ENCODE measurements at places on chromosomes 1 and 21. TPM values are rescaled to one million over a fixed set of nuclear protein-coding genes. Genes with fewer than 3 reads are reported as not detected.

TNFRSF1B gene
- 47.1 TPM for total RNA-seq

CLCA1 gene
- total RNA-seq: not detected

HES3 gene
- not detected for total RNA-seq

RAB3B gene
- 0.72 TPM for total RNA-seq

BRDT gene
- not detected for total RNA-seq

F11R gene
- 117 TPM for total RNA-seq

DNA sequence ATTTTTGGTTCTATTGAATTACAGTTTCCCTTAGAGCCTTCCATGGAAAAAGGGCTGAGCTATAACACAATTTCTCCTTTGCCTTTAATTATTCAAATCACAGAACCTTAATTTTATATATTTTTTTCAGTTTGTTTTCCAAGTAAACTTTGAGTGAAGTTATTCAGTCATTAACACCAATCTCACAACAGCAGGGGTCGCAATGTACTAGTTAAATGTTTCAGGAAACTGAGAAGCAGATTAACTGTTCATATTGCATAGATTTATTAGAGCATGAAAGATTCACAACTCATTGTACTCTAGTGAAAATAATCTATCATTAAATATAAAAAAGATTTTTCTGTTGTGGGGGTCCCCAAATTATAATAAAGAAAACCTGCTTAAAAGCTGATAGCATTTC is 64.1 kb downstream of the KIFAP3 start:
- H3K27ac ChIP-seq: no peak overlapping the region
- no peaks in the 10 kb centered on the region for H3K4me1 ChIP-seq
- H3K4me3 ChIP-seq: no peak overlapping the region
- H3K27me3 ChIP-seq: no peaks in the 10 kb centered on the region
- no peaks in the 10 kb centered on the region for H3K36me3 ChIP-seq

GRCh38 chr21:40512590-40512989 is 334.4 kb downstream of the DSCAM start:
- H3K4me3 ChIP-seq: no peak overlapping the region
- no peak overlapping the region for H3K27ac ChIP-seq
- H3K4me1 ChIP-seq: no peaks in the 10 kb centered on the region
- DNase-seq: peak; percentile 6
- no peaks in the 10 kb centered on the region for H3K36me3 ChIP-seq

- no peak overlapping the region for H3K27ac ChIP-seq
- no peaks in the 10 kb centered on the region for H3K4me1 ChIP-seq
- H3K4me3 ChIP-seq: no peak overlapping the region
- no peaks in the 10 kb centered on the region for H3K36me3 ChIP-seq
- DNase-seq: no peak
Observed at GRCh38 chr1:37288900-37289299, 185.5 kb upstream of the ZC3H12A start.

DNA sequence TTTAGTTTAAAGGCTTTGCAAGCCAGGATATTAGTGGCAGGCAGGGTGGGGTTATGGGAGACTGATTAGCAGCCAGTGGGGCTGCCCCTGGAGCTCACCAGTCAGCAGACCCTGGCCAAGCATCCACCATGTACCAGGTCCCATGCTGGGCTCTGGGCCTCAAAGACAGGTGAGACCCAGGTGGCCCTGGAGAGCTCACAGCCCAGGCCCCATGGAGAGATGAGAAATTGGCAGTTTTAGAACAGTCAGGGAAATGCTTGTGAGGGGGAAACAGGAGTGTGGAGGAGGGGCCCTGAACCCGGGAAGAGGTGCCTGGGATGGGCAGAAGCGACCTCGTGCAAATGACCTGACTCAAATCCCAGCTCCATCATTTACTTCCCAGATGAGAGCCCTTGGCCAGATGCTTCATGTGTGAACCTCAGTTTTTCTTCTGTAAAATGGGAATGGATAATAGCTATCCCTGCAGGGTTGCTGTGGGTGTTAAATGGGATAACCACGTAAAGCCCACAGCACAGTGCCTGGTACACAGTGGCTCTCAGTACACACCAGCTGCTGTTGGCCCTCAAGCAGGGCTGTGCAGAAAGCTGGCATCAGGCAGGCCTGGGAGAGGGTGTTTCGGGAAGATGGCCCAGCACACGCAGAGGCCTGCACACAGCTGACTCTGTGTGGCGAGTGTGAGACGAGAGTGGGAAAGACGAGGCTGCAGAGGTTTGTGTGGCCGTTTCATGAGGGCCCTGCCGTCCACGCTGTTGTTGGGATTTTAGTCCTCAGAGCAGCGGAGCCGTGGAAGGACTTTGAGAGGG is 518.5 kb downstream of the PTPRU start:
- H3K4me1 ChIP-seq: no peaks in the 10 kb centered on the region
- H3K27me3 ChIP-seq: no peaks in the 10 kb centered on the region
- no peak overlapping the region for H3K27ac ChIP-seq
- H3K36me3 ChIP-seq: no peaks in the 10 kb centered on the region
- no peak overlapping the region for H3K4me3 ChIP-seq

DNA sequence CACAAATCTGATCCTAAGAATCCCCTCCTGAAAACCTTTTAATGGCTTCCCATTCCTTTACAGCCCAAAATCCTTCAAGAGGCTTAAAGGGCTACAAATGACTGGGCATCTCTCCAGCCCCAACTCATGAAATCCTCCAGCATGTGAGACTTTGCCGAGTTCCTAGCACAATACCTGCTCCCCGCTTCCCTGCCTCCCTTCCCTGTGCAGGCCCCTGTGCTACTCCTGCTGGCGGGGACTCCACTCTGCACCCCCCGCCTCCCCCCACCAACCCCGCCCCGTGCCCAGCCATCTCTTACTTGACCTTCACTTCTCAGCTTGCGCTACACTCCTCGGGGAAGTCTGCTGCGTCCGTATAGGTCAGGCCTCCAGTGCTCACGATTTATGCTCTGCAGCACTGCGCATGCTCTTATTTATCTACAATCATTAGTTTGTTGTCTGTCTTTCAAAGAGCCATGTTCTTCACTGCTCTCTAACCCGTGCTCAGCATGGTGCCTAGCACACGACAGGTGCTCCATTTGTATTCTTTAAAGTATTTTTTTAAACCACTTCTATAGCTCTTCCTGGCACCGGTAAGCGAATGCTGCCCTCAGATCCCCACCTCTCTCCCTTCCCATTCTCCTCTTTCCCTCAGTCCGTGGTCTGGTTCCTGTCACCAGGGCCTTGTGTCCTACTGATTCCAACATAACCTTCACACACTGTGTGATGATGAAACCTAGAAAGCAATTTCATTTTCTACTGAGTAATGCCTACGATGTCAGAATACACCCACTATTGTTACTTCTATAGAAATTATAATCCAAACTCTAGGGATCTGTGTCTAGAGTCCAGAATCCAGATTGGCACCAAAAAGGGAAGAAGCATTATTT is 37.5 kb upstream of the PLA2G2C start:
- no peak overlapping the region for H3K4me3 ChIP-seq
- H3K4me1 ChIP-seq: no peaks in the 10 kb centered on the region
- no peaks in the 10 kb centered on the region for H3K27me3 ChIP-seq
- no peak for DNase-seq
- no peaks in the 10 kb centered on the region for H3K36me3 ChIP-seq
- peak overlapping the region; percentile 61 for H3K27ac ChIP-seq

DNA sequence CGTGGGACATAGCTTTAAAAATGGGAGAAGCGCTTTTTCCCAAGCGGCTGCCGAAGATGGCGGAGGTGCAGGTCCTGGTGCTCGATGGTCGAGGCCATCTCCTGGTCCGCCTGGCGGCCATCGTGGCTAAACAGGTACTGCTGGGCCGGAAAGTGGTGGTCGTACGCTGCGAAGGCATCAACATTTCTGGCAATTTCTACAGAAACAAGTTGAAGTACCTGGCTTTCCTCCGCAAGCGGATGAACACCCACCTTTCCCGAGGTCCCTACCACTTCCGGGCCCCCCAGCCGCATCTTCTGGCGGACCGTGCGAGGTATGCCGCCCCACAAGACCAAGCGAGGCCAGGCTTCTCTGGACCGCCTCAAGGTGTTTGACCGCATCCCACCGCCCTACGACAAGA is 245.5 kb downstream of the MRPL39 start:
- DNase-seq: peak; percentile 43
- H3K4me1 ChIP-seq: no peaks in the 10 kb centered on the region
- no peak overlapping the region for H3K4me3 ChIP-seq
- no peak overlapping the region for H3K27ac ChIP-seq
- H3K27me3 ChIP-seq: no peaks in the 10 kb centered on the region
- H3K36me3 ChIP-seq: no peaks in the 10 kb centered on the region

DNA sequence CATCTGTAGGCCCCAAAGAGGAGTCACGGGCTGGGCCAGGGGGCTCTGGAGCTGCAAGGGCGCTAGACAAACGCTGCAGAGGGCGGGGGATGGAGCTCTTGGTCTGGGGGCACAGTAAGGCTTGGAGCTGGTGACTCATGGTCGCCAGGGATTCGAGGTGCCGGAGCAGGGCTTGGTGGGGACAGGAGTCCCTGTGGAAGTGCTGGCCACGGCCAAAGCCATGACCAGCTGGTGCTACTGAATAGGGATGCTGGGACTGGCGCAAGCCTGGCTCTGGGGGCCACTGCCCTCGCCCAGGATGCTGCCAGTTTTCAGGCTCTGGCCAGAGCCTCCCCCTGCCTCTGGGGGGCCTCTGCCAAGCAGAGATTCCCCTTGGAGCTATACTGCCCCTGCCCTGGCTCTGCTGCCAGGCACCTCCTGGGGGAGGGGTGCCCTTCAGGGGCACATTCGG is 25.2 kb downstream of the SPOCD1 start:
- DNase-seq: no peak
- H3K27me3 ChIP-seq: no peaks in the 10 kb centered on the region
- no peaks in the 10 kb centered on the region for H3K4me1 ChIP-seq
- no peak overlapping the region for H3K4me3 ChIP-seq
- H3K36me3 ChIP-seq: no peaks in the 10 kb centered on the region

- H3K36me3 ChIP-seq: no peaks in the 10 kb centered on the region
- H3K27ac ChIP-seq: no peak overlapping the region
- DNase-seq: no peak
- no peaks in the 10 kb centered on the region for H3K27me3 ChIP-seq
- no peak overlapping the region for H3K4me3 ChIP-seq
Observed at GRCh38 chr1:210586771-210587170, 258.1 kb downstream of the HHAT start.

DNA sequence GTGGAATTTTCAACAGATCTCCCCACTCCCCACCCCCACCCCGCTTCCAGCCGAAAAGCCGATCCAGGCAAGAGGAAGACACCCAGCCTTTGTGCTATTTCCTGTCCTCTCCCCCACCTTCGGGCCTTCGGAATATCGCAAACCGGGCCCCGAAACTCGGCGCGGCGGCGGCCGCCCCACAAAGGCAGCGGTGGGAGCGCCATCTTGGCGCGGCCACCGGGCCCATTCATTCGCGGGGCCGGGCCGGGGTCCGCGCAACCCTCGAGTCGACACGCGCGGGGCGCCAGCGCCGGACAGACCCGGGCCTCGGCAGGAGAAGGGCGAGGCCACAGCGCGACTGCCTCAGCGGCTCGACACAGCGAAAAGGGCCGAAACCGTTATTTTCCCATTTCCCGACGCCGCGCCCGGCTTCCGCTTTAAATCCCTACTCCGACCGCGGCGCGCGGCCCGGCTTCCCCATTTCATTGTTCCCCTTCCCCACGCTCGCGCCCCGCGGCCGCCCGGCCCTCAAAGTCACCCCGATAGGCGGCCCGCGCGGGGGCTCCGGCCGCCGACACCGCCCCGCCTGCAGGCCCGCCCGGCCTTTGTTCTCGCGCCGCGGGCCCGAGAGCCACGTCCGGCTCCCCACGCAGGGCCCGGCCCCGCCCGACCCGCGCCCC is 911 bp downstream of the GNB1 start:
- H3K4me1 ChIP-seq: no peaks in the 10 kb centered on the region
- H3K4me3 ChIP-seq: peak overlapping the region; percentile 57
- H3K27me3 ChIP-seq: no peaks in the 10 kb centered on the region

DNA sequence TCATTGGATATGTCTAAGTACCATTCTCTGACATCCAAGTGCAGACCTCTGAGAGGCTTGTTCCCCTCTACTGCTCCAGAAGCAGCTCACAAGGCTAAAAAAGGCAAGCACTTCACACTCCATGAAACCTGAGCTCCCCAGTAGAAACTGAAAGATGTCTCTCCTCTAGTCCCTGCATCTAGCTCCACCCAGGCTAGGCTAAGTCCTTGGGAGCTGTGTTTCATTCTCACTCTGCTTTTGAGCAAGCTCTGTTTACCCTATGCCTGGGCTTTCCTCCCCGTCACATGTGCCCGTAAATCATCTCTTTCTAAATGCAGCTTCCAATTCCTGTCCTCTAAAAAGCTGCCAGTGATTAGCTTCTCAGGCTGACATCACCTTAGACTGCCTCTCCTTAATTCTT is 39.0 kb downstream of the LRRC71 start:
- no peaks in the 10 kb centered on the region for H3K4me1 ChIP-seq
- no peak overlapping the region for H3K4me3 ChIP-seq
- H3K36me3 ChIP-seq: peaks cover 55% of the 10 kb centered on the region
- no peaks in the 10 kb centered on the region for H3K27me3 ChIP-seq
- no peak for DNase-seq
- no peak overlapping the region for H3K27ac ChIP-seq

- H3K27ac ChIP-seq: peak overlapping the region; percentile 49
- H3K4me1 ChIP-seq: peaks cover 7% of the 10 kb centered on the region
- DNase-seq: no peak
- H3K36me3 ChIP-seq: no peaks in the 10 kb centered on the region
Observed at GRCh38 chr1:94329276-94329675, 88.9 kb upstream of the ABCD3 start.

DNA sequence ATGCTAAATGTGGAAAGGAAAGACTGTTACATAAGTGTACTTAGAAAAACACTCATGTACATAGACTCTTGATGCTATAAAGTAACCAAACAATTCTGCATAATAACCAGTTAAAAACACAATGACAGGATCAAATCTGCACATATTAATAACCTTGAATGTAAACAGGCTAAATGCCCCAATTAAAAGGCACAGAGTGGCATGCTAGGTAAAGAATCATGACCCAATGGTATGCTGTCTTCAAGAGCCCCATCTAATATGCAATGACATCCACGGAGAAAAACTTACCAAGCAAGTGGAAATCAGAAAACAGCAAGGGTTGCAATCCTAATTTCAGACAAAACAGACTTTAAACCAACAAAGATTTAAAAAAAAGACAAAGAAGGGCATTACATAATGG is 644.8 kb upstream of the PKN2 start:
- H3K36me3 ChIP-seq: no peaks in the 10 kb centered on the region
- no peaks in the 10 kb centered on the region for H3K27me3 ChIP-seq
- DNase-seq: no peak

- H3K4me1 ChIP-seq: peaks cover 32% of the 10 kb centered on the region
- H3K36me3 ChIP-seq: no peaks in the 10 kb centered on the region
- no peak overlapping the region for H3K27ac ChIP-seq
- DNase-seq: no peak
- H3K4me3 ChIP-seq: no peak overlapping the region
Observed at GRCh38 chr1:230103306-230104173, 36.5 kb downstream of the GALNT2 start.

DNA sequence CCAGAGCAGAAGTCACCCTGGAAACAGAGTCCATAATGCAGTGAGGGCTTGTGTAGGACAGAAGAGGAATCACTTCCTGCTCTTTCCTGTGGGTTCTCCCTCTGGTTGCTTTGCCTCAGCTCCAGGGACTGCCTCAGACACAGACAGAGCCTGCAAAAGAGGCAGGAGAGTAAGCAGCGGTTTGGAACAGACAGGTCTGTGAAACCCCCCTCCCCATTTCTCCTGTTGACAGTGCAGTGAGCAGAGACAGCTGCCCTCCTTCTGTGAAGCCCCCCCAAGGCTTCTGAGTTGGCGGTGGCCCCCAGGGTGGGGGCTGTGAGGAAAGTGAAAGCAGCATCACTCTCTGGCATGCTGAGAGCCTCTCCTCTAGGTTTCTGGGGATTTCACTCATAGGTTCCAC is 53.0 kb downstream of the MAB21L3 start:
- H3K4me1 ChIP-seq: peaks cover 3% of the 10 kb centered on the region
- no peak for DNase-seq
- H3K27me3 ChIP-seq: no peaks in the 10 kb centered on the region
- no peak overlapping the region for H3K27ac ChIP-seq

GRCh38 chr1:19454265-19455146 is 30.8 kb downstream of the CAPZB start:
- H3K27me3 ChIP-seq: no peaks in the 10 kb centered on the region
- no peak overlapping the region for H3K27ac ChIP-seq
- no peak overlapping the region for H3K4me3 ChIP-seq

Data from kidney (tissue), 22 donors.